ENCODE measurements at places on chromosomes 5 and 9.

DNA sequence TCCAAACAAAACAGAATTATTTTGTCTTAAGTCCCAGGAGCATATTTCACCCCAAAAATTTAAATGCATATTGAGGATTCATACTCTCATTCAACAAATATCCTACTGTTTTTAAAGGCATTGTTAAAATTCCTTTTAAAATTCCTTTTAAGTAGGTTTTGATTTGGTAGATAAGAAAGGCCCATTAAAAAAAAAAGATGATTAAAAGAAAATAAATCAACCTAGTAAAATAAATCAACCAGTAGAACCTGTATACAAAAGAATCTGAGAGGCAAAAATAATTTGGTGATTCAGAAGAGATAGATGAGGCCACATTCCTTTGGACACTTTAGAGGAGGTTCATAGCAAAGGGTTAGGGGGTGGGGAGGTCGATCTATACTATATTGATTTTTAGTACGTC lies 585.3 kb upstream of the TLE4 start:
- no peak for DNase-seq

- no peak for DNase-seq
Observed at GRCh38 chr5:52725808-52726207, 61.9 kb upstream of the ITGA1 start.

DNA sequence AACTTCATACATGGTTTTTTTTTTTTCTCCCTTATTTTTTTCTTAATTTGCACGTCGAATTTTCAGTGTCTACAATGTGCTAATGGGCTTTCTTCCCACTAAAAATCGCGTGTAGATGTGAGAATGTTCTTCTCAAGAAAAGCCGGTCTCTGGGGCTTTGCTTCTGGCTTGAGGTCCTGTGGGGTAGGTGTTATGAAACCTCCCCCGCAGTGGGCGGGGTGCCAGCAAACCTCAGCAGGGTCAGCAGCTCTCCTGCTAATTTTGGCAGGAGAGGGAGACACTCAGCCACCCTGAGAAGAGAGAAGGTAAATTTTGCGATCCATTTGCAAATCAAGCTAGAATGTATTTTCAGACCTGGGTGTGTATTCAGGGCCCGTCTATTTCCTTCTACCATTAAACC lies 59.9 kb downstream of the NPR3 start:
- no peak for DNase-seq

DNA sequence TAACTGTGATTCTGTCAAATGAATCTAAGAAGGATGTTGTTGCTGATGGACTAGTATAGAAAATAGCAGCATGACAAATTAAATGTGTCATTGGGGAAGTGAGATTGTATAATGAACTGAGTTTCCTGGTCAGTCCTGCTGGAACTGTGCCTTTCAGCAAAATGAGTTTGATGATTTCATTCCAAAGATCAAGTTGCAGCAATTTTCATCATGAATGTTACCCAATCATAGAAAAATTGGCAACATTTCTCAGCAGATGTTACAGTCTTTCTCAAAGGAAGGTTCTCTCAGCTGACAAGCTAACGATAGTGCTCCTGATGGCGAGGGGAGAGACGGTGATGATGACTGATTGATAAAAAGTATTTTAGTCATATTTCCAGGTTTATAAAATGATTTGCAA lies 10.7 kb downstream of the PCDHAC2 start:
- DNase-seq: no peak

GRCh38 chr9:124429530-124429867 lies 14.3 kb upstream of the PSMB7 start:
- DNase-seq: no peak

DNA sequence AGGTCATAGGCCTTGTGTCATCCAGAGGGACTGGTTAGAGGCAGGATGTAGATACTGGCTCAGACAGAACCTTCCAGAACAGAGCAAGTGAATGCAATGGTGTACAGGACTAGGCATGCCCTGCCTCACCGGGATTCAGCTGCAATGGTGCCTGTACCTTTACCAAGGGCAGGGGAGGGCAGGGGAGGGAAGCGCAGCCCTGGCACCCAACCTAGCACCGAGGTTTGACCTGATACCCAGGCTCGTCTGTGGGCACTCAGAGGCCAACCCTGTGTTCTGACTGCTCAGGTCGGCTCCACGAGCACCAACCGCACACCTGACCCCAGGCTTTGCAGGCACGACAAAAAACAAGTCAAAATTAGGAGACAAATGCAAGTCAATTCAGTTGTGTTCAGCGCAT lies 47.3 kb upstream of the GFPT2 start:
- DNase-seq: no peak

DNA sequence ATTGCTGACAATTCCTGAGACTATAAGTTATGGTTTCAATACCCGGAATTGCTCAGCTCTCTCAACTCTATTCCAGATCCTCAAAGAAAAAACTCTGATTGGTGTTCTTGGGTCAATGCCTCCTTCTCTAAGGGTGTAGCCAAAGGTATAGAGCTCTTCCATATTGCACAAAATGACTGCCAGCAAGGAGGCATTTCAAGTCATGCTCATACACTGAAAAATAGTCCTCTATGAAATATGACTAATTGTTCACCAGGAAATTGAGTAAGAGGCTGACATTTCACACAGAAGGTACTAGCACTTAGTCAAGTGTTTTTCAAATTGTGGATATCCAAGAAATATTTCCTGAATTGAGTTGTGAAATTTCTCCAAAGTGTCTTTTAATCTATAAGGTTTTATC lies 111.1 kb upstream of the KLF9 start:
- no peak for DNase-seq

GRCh38 chr9:23850690-23851629 lies 24.9 kb upstream of the ELAVL2 start:
- no peak for DNase-seq

DNA sequence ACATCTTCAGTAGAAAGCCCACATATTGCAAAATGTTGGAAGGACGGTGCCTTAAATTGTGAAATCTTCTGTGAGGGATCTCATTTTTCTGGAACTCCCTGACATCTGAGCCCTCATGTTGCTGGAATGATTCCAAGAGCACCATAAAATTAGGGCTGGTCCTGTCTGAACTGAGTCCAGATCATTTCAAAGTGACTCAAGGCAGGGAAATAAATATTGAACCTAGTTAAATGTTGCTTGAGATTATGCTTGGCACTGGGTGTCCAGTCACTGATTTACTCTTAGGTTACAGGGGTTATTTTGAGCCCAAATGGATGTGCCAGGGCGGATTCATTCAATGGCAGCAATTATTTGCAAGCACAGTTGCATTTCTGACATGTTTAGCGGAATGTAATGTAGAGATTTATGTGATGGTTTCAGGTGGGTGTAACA lies 437.0 kb downstream of the PIK3R1 start:
- DNase-seq: no peak

DNA sequence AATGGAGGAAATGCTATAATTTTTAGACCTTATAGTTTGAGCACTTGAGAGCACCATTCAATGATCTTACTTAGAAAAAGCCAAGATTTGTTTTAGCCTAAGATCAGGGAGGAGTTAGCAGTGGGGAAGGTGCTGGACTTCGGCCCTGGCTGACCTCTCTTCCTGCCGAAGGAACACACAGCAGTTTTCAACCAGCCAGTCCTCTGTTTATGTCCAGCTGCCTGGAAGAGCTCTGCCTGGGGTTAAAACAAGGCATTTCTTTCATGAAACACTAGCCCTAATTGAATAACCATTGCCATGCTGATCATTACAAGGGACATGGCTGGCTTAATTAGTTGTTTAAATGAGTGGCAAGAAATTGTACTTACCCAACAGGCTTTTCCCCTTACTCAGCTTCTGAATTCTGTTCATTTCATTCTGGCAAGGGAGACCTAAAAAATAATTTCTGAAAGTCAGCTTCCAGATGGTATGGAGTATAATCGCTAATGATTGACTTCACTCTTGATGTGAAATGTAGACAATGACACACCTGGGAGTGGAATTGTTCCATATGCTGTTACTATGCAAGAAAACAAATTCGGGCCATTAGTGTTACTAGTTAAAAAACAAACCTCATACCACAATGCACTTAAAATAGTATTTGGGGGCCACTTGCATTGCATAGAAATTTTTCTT lies 514.2 kb downstream of the SPOCK1 start:
- no peak for DNase-seq

- DNase-seq: peak; percentile 13
Observed at GRCh38 chr5:32230356-32231099, 56.4 kb upstream of the GOLPH3 start.

- DNase-seq: no peak
Observed at GRCh38 chr9:114177423-114178064, 22.2 kb downstream of the COL27A1 start.

DNA sequence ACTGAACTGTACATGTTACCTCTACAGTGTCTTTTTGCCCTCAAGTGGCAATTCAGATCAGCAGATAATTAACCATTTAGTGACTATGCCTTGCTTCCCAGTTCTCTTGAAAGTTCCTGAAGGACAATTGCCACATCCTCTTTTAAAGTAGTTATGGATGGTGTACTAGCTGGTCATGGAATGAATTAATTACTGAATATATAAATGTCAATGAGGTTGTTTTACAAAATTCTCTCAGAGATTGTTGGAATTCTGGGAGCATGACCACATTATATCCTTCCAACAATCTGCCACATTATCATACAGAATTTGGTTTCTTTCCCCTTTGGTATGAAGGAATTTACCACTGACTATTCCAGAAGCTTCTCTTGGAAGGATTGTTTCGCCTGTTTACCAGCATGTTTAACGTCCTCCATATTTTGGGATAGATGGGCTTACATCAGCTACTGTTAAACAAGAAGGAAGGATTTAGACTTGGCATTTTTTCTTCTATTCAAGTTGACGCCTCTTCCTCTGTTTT lies 176.4 kb downstream of the CD180 start:
- no peak for DNase-seq

GRCh38 chr5:166649676-166650075 lies 1641.8 kb upstream of the WWC1 start:
- DNase-seq: no peak

GRCh38 chr5:146042628-146043279 lies 62.6 kb downstream of the PLAC8L1 start:
- no peak for DNase-seq

- DNase-seq: no peak
Observed at GRCh38 chr5:170097934-170098333, 7.8 kb upstream of the FOXI1 start.

- no peak for DNase-seq
Observed at GRCh38 chr5:62771341-62771740, 192.7 kb downstream of the LRRC70 start.

DNA sequence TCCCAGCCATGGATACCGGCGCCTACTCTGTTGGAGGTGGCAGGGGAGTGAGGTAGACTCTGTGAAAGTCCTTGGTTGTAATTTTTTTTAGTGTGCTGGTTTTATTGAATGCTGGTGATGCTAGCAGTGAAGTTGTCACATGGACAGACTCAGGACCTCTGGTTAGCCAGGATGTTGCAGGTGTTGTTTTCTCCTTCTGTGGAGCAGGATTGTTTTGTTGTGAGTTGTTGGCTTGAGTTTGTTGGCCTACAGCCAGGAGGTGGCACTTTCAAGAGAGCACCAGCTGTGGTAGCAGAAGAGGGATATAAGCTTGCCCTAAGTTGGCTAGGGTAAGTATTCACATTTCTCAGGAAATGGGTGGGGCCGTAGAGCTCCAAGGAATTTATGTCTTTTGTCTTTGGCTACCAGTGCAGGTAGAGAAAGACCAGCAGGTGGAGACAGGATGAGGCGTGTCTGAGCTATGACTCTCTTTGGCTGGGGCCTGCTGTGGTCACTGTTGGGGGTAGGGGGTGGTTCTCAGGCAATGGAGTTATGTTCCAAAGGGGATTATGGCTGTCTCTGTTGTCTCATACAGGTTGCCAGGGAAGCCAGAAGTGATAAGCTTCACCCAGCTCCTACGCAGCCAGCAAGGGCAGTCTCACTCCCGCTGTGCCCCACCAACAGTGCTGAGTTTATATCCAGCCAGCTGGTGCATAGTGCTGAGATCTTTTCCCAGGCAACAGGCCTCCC lies 248.7 kb downstream of the TAF11L14 start:
- no peak for DNase-seq

- DNase-seq: no peak
Observed at GRCh38 chr9:110047955-110048402, 160.0 kb downstream of the C9orf152 start.

DNA sequence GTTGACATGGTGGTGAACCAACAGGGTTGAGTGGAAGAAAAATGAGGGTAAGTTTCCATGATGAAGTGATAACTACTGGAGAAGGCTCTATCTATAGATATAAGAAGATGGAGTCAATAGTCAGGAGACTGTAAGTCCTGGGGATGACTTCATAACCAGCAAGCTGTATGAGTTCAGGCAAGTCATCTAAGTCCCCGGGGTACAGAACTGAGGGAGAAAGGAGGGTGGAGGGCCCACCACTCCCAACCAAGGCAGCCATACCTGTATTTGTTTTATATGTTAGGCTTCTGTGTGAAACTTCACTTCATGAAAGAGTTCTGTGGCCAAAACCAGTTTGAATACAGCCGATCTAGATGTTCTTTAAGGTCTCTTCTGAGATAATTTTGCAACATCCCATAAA lies 53.3 kb upstream of the IFNE start:
- no peak for DNase-seq

DNA sequence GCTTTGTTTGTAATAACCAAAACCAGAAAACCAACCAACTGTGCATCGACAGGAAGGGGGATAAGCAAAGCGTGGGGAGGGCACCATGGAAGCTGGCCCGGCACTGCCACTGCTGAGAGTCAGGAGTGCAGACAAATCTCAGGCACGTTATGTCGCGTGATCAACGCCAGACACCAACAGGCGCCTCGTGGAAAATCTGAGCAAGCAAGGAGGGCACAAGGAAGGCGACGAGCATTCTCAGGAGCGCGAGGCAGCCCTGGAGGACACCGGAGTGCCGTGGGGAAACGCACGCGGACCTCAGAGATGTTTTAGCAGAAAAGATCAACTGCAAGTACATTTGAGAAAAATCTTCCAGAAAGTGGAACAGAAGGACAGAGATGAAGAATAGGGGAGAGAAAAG lies 15.1 kb upstream of the NSMF start:
- no peak for DNase-seq

- no peak for DNase-seq
Observed at GRCh38 chr9:123232332-123232731, 36.1 kb downstream of the STRBP start.

DNA sequence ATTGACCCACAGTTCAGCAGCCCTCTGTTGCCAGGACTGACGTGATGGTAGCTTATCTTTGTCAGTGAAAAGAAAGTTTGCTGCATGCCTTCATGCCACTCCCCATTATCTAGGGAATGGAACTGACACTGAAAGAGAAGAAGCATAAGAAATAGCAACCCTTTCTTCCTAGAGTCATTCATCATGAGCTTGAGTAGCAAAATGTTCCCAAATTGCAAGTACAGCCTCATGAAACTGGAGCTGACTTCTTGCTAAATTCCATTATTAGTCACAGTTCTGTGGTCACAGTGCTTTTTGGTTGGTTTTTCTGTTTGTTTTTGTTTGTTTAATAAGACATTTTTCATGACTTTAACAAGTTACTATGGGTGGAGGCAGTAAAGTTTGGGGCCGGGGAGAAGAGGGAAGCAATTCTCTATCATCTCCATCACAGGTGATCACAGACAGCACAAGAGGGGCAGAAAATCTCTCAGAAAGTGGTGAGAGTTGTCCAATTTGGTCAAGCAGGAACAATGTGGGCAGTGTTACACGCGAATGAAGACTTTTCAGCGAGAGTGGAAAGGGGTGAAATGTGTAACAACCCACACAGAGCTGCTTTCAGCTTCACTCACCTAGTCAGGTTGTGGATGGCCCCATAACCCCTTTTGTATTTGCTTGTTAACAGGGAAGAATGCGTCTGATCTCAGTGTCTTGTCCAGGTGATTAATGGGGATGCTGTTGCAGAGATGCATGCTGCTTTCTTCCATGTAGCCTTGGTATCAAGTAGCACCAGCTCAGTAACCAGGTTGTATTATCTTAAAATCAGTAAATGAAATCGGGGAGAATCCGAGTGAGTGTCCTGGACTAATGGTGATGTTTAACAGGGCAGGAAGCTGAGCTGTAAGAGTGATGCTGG lies 440.4 kb downstream of the DMRT2 start:
- DNase-seq: peak; percentile 12
